GM12891 (cell line): ENCODE measurements at places on chromosomes 3 and 15.
A peak's percentile ranks its signal among the peaks of the same experiment; 100 is the strongest.

DNA sequence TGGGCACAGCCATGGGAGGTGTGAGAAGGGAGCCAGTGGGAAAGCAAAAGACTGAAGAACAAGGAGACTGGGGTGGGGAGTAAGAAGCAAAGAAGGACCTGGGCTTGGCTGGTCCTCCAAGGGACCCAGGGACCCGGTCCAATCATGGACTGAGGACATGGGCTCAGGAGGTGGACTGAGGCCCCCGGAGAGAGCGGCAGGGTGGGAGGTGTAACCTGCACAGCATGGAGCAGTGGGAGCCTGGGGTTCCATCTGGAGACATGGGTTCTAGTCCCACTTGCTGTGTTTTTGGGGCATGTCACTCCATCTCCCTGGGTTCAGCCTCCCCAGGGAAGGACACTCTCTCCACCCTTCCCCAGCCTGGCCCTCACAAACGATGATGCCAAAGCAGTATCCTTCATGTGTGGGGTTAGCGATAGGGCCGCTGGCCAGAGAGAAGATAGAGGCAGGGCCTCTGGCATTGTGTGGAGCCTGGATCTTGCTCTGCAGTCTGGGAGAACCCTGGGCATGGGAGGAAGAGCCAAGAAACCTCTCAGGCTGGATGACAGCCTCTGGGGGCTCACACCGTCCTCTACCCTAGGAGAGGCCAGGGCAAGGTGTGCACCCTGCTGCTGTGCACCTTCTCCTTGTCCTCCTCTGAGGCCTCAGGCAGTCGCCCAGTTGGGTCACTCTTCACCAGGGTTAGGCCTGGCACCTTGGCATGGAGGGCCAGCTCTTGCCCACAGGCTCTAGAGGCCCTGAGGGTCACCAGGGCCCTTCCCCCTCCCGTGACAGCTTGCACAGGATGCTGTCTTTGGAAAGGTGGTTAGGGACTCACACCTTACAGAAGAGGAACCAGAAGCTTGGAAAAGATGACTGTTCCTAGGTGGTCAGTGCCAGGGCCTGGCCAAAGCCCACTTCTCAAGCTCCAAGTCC is 26.0 kb downstream of the FBXW12 start:
- no peak for DNase-seq

- no peak for DNase-seq
Measured at GRCh38 chr15:52680041-52680391, 828 bp upstream of the ATOSA start.

DNA sequence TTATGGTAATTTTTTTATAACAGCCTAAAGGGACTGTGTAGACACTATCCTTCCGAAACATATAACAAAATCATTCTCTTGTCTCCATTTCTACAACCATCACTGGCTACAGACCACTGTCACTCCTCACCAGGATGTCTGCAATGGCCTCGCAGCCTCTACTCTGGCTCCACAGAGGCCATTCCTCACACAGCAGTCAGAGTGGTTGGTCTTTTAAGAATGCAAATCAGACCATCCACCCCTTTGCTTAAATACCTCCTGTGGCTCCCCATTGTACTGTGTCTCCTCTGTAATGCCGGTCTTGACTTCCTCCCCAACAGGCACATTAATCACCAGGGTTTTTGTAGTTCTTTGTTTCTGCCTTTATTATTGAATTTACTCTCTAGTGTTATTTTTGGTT is 344.8 kb downstream of the ERC2 start:
- DNase-seq: no peak

DNA sequence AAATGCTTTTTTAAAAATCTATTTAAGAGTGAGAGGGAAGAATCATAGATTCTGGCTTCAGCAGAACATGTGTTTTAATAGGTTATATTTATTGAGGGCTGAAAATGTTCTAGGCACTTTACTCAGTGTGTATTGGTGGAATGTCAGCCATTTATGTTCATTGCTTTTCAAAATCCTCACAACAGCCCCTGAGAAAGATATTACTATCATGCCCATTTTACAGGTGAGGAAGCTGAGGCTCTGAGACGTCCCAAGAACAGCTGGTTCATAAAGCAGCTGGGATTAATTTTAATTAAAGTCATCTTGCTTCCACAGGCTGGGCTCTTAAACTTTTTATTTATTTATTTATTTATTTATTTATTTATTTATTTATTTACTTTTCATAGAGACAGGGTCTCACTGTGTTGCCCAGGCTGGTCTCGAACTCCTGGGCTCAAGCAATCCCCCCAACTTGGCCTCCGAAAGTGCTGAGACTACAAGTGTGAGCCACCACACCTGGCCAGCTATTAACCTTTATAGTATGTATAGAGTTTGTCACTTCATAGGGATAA is 364.6 kb downstream of the SHQ1 start:
- DNase-seq: no peak

GRCh38 chr3:82259994-82260393 is 498.5 kb upstream of the GBE1 start:
- DNase-seq: no peak

- DNase-seq: no peak
Measured at GRCh38 chr3:94440767-94441493, 378.1 kb downstream of the NSUN3 start.

DNA sequence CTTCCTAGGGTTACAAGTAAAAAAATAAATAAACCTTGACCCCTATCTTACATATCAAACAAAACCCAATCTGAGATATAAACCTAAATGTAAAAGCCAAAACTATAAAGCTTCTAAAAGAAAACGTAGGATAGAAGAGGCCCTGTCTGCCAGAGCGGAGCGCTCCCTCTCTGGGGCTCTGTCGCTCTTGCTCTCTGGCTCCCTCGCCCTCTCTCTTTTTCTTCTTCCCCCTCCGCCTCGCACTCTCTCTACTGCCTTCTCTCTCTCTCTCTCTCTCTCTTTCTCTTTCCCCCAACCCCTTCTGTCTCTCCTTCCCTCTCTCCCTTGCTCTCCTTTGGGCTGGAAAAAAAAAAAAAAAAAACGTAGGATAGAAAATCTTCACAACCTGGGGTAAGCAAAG is 21.6 kb downstream of the RYK start:
- no peak for DNase-seq

DNA sequence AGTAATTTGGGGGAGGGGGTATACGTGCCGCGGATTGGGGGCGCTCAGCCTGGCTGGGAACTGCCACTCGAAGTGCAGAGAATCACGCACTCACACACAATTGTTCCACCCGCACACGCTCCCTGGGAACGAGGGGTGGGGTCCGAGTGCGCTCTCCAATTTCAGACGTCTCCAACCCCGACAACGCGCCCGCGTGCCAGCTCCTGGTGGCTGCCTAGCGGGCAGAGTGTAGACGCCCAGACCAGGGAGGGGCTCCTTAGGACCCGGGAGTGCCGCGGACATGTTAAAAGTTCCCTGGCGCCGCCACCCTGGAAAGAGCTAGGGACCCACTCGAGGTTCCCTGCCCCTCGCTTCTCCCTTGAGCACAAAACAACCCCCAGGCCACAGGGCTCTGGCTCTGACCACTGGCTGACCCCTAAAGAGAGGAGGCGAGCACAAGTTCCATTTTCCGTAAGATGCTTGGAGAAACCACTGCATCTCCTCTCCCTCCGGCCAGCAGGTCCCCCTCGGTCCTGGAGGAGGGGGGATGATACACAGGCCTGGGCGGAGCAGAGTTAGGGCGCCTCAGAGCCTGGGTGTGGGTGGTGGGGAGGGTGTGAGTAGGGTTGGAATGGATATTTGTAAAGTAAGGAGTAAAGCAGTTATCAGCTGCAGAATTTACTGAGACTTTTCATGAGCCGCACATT is 894 bp upstream of the ANKRD63 start:
- DNase-seq: no peak

- DNase-seq: no peak
Measured at GRCh38 chr15:66144978-66145725, 108.4 kb downstream of the MEGF11 start.

DNA sequence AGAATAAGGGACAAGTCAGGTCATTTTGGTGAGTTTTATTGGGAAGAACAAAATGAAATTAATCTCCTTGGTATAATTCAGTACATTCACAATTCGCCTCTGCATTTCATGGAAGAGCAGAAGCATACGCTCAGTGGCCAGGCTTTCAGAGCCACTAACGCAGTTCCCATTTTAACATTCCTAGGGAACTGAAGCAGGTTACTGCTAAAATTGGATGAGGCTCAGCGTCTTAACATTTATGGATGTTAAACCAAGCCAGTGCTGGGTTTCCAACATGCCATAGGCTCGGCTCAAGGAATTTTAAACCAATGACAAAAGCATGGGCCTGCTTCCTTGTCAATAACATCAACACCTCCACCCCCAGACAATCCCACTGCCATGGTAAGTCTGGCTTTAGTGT is 172.7 kb upstream of the PRICKLE2 start:
- DNase-seq: no peak

DNA sequence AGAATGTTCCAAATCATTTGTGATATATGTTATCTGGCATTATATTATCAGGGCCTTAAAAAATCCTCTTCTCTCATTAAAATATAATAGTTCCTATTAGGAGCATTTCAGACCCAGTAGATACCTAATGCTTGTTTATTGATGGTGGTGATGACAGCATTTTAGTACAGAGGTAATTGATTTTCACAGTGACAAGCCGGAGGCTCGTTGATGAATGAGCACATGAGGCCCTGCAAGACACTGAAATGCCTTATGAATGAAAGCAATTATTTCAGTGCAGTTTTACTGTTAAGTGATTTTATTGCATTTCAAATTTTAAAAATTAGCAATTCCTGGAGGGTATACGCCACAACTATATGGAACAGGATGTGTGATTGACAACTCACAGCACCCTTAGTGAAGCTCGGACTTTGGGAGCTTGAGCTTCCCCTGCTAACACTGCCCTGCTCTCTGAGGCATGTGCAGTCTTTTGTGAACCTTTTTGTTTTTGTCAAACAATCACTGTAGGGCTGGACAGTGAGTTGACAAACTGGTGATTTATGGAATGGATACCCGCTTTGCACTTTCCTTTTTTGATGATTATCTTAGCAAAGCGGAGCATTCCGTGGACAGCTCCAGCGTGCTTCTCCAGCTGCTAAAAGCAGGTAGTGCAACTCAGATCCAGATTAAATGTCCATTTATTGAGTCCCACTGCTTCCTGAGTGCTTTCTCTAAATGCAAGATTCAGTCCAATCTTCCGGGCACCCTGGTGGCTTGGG is 187.0 kb upstream of the ATP10A start:
- DNase-seq: no peak

GRCh38 chr3:127012091-127012490 is 29.2 kb downstream of the PLXNA1 start:
- DNase-seq: no peak

DNA sequence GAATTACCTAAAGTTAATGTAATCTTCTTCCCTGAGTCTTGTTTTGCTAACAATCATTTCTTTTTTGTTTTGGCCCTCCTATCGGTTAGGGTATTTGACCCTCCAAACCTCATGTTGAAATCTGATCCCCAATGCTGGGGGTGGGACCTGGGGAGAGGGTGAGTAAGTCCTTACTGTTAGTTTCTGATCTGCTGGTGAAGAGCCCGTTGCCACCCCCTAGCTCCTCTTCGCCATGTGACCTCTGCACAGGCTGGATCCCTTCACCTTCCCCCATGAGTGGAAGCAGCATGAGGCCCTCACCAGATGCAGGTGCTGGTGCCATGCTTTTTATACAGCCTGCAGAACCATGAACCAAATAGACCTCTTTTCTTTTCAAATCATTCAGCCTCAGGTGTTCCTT is 62.8 kb upstream of the ADCY5 start:
- DNase-seq: no peak

- no peak for DNase-seq
Measured at GRCh38 chr15:99307735-99308134, 56.5 kb downstream of the LRRC28 start.

DNA sequence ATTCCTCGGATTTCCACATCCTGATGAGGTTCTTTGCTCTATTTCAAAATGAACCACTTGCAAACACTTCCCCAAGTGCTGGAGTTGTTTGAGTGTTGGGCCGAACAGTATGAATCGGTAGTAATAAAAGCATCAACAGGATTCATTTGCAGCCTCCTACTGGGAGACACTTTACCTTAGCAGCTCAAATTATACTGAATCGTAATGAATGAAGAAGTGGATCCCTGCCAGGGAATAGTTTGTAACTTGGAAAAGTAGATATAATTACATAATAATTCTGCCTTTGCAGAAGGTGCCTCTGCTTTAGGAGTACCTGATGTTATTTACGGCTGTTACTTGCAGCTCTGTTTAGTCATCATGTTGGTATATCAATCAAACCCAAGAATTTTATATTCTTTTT is 669.1 kb downstream of the CADM2 start:
- DNase-seq: no peak

- peak; percentile 51 for DNase-seq
Measured at GRCh38 chr3:53709860-53710674, 136.2 kb downstream of the CHDH start.

- no peak for DNase-seq
Measured at GRCh38 chr15:60152386-60152785, 148.3 kb downstream of the FOXB1 start.

DNA sequence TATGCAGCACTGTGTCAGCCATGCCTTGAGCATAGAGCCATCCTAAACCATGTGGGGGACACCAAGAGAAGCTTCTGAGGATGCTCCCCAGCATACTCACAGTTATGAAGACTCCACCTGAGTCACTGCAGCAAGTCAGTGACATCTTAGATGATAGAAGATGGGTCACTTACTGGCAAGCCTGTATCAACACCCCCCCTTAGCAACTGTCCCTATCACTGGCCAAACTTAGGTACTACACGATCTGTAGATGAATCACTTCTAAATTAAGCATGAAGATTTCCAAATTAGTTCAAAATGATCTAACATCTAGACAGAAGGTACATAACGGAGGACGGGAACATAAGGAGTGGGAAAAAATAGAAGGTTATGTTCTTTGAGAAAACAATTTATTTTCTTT is 13.2 kb upstream of the LMCD1 start:
- DNase-seq: no peak

GRCh38 chr3:17795711-17796110 is 53.3 kb upstream of the TBC1D5 start:
- no peak for DNase-seq

- no peak for DNase-seq
Measured at GRCh38 chr3:181637056-181637455, 74.7 kb upstream of the SOX2 start.

DNA sequence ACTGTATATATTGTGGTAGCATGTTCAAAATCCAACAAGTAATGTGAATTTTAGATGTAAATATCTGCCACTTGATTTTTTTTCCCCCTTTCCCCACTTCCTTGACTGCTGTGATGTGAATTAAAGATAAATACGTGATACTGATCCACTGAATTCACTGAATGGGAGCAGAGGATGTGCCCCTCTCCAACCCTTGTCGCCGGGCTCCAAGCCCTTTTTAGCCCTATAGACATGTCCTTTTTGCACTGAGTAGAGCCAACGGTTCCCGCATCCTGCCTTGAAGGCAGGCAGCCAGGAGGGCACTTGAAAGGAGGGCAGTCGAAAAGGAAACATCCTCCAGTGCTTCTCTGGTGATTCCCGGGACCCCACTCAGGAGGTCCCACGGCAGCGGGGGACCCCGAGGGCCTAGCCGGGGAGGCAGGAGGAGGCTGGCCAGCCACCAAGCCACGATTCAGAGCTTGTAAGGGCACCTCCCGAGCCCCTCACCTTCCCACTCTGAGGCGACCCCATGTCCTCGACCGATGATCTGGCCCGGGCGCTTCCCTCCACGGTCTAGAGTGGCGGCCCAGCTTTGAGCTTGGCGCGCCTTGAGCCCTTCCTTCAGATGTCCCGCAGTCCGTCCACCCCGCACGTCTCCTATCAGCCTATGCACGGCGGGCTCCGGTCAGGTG is 901 bp upstream of the MANF start:
- no peak for DNase-seq
